Activated gamma-delta T cell treated with Interleukin-2 at 50 U/mL for 16 hours (primary cell): ENCODE measurements at places on chromosomes 11 and 22.
A peak's percentile ranks its signal among the peaks of the same experiment; 100 is the strongest.

DNA sequence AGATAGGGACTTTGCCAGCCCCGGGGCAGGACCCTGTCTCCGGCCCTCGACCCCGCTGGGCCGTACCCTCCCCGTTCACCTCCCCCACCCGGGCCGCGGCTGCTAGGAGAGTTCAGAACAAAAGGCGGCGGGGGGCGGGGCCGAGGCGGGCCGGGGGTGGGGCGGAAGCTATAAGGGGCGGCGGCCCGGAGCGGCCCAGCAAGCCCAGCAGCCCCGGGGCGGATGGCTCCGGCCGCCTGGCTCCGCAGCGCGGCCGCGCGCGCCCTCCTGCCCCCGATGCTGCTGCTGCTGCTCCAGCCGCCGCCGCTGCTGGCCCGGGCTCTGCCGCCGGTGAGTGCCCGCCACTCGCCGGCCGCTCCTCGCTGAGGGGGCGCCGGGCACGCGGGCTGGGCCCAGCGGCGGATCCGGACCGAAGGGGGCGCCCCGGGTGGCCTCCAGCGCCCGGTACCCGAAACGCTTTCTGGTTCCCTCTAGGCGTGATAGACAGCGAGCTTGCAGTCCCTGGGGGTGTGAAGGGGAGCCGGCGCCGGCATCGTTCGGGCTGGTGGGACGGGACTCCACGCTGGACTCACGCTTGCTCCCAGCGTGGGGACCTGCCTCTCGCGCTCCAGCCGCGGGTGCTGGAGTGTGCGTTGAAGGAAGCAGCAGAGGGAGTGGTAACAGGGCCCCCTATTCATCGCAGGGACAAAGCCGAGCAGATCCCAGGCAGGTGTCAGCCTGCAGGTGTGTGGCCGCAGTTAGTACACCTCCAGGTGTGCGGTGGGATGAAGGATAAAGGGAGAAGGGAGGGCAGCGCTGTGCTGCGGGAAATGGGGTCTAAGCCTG is at the start of gene MMP11:
Gene MMP11 (plus strand): TSS at position 201 of the 825 bp plus-strand sequence. CDS start 22 bp downstream, at position 223.
- DNase-seq, result peak; percentile 54

DNA sequence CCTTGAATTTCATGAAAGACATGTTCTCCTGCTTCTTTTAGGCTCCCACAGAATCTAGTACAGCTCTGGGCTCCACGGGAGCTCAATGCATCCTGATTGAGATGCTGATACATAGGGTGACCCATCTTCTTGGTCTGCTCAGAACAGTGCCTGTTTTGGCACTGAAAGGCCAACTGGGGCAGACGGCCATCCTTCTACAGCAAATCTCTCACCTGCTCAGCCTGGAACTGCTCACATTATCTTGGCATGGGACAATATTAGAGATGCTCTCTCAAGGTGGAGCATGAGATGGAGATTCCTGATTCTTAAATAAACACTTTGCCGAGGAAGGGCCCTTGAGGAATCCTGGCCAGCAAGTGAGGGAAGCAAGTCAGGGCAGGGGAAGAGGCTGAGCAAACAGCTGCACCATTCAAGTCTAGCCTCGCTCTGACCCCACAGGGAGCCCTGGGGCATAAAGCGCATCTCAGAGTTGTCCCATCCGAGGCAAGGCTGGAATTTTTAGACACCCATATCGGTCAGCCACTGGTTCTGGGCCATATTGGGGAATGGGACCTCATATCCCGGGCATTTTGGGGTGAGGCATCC is 58.4 kb upstream of the CSNK2A3 start:
- DNase-seq, result no peak

DNA sequence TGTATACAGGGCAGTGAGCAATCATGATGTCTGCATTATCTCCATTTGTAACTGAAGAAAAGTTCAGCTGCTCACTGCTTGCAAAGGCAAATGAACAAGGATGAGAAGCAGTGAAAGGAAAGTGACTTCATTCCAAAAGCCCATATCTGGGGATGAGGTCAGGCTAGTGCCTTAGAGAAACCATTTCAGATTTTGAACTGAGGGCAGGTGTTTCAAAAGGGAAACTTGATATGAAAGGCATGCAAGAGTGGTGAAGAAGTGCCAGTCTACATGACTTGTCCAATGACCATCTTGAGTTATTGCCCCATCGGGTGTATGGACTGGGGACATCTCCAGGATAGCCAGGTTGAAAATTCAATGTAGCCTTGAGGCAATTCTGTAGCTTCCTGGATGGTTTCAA is 7.3 kb upstream of the APOL4 start:
- DNase-seq, result no peak

DNA sequence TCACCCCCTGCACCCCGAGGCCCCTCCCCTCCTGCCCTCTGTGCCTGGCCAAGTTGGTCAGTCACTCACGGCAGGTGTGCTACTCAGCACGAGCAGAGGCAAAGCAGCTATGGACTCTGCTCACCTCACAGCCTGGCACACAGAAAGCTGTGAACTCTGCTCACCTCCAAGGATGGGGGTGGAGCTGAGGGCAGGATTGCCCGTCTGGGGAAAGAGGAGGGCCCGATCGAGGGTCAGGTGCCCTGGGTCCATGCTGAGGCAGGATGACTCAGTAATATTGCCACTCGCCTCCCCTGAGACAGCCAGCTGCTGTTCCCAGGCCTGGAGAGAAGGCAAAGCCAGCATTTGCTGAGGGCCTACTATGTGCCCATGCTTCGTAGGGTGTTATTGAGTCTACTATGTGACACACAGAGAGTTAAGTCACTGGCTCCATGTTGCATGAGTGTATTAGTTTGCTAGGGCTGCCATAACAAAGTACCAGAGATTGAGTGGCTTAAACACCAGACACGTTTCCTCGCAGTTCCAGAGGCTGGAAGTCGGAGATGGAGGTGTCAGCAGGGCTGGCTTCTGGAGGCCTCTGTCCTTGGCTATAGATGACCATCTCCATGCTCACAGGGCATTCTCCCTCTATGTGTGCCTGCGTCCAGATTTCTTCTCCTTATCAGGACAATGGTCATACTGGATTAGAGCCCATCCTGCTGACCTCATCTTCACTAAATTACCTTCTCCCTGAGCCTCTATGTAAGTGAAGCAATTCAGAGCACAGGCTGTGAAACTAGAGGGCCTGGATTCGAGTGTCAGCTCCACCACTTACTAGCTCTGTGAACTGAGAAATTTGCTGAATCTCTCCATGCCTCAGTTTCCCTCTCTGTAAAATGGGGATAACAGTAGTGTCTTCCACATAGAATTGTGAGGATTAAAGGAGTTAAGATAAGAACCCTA is 13.2 kb upstream of the TSKU start:
- no peak for DNase-seq

- DNase-seq, result no peak
Observed at GRCh38 chr11:78080084-78080817, 589 bp upstream of the NDUFC2 start.

DNA sequence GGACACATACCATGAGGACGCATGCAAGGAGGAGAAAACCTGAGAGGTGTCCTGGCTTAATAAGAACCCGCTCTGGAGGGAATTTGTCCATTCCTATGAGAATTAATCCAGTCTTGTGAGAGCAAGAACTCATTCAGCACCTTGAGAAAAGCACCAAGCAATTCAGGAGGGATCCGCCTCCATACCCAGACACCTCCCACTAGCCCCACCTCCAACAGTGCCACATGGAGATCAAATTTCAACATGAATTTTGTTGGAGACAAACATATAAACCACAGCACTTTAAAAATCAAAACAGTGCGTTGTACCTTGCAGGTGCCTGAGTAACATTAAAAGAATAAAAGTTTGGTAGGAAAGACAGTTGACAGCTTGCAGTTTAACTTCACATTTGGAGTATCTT is 11.4 kb downstream of the UBE4A start:
- no peak for DNase-seq

GRCh38 chr11:120546312-120547205 is 35.0 kb downstream of the GRIK4 start:
- DNase-seq, result no peak

DNA sequence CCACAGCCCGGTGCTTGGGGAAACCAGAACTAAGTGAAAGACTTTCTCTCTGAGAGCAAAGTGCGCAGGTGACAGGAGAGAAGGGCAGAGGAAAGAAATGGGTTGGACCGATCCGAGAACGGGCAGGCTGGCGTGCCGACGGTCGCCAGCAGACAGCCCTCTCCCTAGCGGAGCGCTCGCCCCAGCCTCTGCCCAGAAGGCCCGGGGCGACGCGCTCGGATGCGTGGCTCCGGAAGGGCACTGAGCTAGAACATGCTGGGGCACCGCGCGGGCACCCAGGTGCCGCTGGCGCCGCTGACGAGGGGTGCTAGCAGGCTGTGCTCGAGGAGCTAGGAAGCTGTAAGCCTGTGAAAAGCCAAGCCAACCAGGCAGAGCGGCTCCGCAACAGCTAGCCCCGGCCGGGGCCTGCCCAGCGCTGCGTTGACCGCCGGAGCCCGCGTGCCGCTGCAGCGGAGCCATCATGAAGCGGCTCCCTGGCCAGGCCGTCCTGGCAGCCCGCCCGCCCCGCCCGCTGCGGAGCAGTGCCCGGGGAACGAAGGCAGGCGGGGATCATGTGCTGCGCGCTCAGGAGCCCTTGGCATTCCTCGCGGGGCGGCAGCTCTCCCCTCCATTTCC is 22.1 kb upstream of the RRAS2 start:
- peak; percentile 51 for DNase-seq

- DNase-seq, result no peak
Observed at GRCh38 chr11:10797531-10797930, 11.2 kb downstream of the EIF4G2 start.

GRCh38 chr22:50173983-50174355 is 3.4 kb downstream of the PANX2 start:
- no peak for DNase-seq

DNA sequence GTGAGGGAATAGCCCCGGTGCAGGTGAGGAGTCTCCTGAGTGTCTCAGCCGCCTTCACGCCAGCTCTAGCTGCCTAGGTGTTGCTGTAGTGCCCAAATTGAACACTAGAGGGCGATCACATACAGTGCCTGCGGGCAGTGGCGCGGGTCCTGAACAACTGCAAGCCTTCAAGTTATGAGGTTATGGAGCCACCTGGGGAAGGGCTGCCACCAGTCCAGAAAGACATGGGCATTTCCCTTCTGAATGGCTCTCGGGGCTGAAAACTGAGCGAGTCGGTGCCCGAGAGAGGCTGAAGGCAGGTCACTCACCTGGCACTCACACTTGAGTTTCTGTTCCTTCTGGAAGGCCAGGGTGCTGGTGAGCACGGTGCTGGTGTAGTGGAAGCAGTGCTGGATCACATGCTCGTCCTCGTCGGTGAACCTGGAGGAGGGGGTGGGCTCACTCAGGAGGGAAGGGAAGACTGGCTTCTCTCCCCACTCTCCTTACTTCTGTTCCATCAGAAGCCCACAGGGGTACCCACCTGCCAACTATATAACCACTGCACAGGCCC is 88.4 kb downstream of the PDE2A start:
- DNase-seq, result peak; percentile 81

GRCh38 chr11:71265559-71266092 is 13.2 kb upstream of the SHANK2 start:
- no peak for DNase-seq

GRCh38 chr11:33663121-33663520 is 37.5 kb downstream of the C11orf91 start:
- DNase-seq, result no peak

GRCh38 chr11:47271328-47271727 is 1.4 kb downstream of the MADD start:
- DNase-seq, result no peak

GRCh38 chr11:111221208-111221607 is 24.3 kb upstream of the POU2AF2 start:
- DNase-seq, result no peak

DNA sequence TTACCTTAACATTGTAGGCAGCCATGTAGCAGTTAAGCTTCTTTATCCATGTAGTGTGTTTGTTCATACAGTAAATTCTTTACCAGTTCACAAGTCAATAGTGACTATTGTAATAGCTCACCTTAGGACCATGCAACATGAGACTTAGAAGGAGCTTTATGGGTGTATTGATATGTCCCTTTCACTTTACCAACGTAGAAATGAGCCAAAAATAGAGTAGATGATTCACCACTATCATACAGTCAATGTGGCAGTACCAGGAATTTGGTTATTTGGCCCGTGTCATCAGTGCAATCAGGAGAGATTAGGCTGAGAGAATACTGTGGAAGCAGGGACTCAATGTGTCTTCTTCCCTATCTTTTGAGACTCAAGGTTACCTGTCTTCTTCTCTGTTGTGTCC is 4.7 kb downstream of the ZDHHC13 start:
- DNase-seq, result no peak

- no peak for DNase-seq
Observed at GRCh38 chr11:96388891-96389719, 607 bp downstream of the CCDC82 start.

- no peak for DNase-seq
Observed at GRCh38 chr11:69035946-69036340, 12.8 kb upstream of the TPCN2 start.

GRCh38 chr11:45664376-45665205 is 831 bp downstream of the CHST1 start:
- DNase-seq, result no peak

DNA sequence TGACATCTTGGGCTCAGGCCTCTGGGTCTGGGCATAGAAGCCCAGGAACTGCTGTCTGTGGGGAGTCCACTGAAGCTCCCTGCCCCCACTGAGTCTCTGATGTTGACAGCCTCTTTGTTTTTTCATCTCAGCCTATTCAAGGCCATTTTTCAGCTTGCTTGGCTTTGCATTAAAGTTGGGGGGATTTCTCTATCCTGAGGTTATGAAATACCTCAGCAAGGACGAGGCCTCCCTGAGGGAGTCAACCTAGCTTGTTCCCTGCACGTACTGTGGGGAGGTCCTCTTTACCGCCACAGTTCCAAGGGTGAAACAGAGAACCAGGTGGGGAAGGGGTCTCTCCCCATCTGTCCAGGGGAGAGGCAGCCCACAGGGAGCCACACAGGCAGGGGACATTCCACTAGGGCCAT is 8.4 kb downstream of the KCNQ1OT1 start:
- DNase-seq, result no peak

DNA sequence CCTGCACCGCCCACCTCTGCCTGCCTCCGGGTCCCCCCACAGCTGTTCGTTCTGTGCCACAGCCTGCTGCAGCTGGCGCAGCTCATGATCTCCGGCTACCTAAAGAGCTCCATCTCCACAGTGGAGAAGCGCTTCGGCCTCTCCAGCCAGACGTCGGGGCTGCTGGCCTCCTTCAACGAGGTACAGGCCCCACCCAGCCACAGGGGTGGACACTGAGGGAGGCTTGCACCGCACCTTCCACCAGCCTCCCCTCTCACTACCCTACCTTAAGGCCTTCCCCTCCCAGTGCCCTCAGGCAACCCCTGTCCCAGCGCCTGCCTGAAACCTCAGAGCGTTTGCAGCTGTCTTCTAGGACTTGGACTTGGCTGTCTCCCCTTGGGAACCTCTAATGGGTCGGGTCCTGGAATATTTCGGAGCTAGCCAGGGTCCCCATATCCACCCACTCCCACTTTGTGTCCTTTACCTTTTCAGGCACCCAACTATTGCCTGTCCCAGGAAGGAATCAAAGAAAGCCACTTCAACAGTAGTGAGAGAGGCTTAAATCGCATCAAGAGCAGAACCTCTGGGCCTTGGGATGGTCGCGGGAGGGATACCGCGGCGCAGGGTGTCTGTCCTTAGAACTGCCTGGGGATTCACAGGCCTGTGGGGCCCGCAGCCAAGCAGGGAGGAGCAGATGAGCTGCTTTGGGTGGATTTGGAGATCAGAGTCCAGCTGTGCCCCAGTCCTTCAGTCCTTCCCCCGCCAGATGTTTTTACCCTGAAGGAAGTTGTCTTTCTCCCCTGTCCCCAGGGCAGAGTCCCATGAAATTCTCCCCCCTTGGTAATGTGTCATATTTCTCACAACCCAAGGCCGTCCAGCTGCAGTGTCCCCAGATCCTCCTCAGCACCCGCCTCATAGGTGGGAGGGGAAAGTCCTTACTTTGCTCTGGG is 13.3 kb downstream of the SLCO2B1 start:
- DNase-seq, result no peak
